ENCODE measurements at places on chromosomes 4 and X.

DNA sequence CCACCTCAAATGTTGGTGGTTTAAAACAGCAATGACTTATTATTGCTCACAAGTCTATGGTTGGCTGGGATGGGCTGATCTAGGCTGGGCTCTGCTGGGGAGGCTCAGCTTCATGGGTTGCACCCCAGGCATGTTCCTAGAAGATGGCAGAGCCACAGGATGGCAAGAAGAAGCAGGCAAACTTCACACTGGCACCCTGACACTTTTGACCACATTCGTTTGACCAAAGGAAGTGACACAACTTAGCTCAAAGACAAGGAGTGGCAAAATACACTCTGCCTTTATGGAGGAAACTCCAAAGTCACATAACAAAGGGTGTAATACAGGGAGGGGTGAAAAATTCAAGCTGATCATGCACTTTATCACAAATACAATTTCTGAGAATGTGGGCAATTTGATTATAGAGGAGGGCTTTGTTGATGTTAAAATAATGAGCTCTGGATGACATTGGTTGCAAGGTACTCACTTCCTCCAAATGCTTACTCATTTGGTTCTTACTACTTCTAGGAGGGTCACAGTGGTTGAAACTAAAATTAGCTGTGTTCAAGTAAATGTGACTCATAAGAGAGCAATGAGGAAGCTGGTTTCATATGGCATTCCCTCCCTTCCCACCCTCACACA lies 249.2 kb upstream of the RPS6KA3 start:
- DNase-seq: peak; percentile 7

- no peak for DNase-seq
Observed at GRCh38 chr4:109207061-109207460, 95.4 kb downstream of the COL25A1 start.

DNA sequence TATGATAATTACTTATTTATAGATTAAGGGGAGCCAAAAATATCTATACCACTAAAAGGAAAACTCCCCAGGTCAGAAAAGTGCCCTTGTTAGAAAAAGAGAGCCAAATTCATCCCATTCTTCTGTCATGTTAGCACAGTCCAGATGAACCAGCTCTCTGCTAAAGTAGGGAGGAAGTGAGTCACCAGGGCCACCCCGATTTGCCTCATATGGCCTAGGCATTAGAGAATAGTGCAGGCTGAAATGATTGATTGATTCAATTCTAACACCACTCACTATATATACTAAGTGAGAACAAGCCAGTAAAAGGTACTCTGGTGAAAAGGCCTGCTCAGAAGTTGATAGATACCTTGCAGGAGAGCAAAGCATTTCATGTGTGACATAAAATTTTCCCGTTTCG lies 94.5 kb downstream of the SRPX start:
- DNase-seq: no peak

GRCh38 chr4:145130130-145130529 lies 32.0 kb downstream of the ABCE1 start:
- DNase-seq: no peak

DNA sequence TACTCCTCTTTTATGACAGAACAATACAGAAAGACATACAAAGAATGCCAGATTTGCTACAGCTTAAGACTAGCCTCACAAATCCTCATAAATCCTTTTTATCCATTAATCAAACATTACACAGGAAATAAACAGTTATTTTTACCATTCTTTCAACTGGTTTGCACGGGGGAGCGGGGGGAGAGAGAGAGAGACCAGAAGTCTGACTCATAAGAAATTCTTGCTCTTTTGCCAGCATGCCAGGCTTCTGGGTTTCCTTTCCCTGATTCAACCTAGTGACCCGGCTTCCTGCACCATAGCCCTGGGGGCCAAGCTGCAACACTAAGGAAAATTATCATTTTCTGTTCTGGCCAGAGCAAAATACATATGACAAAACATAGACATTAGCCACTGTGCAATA lies 6.8 kb upstream of the RRAGB start:
- DNase-seq: no peak

GRCh38 chr4:108030332-108030731 lies 40.6 kb downstream of the HADH start:
- peak; percentile 55 for DNase-seq

- no peak for DNase-seq
Observed at GRCh38 chr4:99624141-99624719, 33.4 kb downstream of the C4orf54 start.

GRCh38 chr4:185602397-185602796 lies 67.1 kb upstream of the PDLIM3 start:
- DNase-seq: no peak

DNA sequence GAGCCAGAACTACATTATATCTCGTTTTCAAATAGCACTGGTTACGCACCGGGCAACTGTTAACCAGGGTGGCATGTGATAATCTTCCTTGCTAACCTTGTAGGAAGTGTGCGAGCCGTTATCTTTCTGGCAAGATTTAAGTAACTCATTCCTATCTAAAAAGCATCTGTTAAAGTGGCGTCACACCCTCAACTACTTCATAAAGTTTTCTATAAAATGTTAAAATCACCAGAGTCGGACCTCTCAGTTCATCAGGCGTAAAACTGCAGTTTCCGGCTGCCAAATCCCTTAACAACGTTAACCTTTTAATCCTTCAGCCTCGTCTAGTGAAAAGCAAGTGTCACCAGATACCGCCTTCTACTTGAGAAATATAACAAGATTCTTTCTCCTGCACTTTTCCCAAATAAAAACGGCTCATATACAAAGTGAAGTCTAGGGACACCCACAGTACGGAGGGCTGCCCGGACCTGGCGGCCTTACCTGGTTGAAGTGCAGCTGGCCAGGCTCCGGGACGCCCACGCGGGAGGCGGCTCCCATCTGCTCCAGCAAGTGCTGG lies 1.2 kb downstream of the SLC39A8 start:
- DNase-seq: no peak

All from iPS-NIHi11 (cell line).